ENCODE measurements at places on chromosomes 3 and 15.
A peak's percentile ranks its signal among the peaks of the same experiment; 100 is the strongest.

DNA sequence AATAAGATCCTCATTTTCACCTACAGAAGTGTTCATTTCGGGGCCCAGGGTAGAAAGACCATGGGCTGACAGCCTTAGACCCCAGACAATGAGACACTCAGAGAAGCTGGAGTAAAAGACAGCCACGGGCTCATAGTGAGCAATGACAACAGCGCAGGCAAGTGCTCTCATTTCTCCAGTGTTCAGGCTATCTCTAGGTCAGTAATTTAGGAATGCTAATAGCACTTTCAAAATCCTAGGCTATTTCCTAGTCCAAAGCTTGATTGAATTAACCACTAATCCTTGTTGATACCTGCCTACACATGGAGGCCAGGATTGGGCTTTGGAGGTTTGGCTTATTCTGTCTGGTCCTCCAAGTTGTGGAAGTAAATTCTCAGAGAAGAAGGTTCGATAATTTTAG lies 44.4 kb downstream of the FBN1 start:
- no peak for DNase-seq

DNA sequence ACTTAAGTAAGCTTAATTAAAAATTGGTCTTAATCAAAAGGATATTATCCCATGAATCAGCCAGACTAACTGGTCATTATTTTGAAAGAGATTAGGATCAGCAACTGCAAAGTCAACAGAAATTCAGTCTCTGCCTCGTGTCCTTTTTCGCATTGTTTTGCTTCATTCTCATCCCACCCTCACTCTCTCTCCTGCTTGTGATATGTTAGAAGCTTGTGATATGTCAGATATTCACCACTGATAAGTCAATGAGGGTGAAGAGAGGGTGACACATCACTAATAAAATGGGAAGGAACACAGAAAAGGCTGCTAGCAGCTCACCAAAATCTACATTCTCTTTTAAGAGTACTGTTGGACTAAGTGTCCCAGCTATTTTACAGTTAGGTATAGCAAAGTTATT lies 146.1 kb downstream of the SUCNR1 start:
- no peak for DNase-seq

- DNase-seq = no peak
Measured at GRCh38 chr3:53649816-53650215, 155.4 kb downstream of the CACNA1D start.

- no peak for DNase-seq
Measured at GRCh38 chr15:38454696-38455090, 766 bp downstream of the FAM98B start.

DNA sequence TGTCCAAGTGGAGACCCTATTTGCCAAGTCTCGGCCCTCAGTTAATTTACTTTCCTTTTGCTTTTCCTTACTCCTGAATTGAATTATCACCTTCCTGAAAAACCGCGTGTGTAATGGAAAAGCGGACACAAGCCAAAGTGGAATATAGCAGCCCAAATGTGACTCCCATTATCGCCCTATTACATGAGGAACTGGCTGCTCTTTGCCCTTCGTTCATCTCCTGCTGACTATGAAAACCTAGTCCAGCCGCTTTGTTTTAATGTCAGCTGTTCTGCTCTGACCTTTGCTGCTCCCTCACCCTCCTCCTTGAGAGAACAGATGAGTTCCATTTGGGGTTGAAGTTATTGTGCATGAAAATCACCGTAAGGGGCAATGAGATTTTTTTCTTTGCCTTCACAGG lies 632.7 kb upstream of the SUCLG2 start:
- DNase-seq = no peak

GRCh38 chr15:42137461-42138261 lies 18.8 kb downstream of the PLA2G4F start:
- DNase-seq = peak; percentile 61

- no peak for DNase-seq
Measured at GRCh38 chr3:15638193-15638890, 36.8 kb downstream of the BTD start.

Measured in GM13977 (cell line).